ENCODE measurements at places on chromosomes 1 and 21. TPM values are rescaled to one million over a fixed set of nuclear protein-coding genes. Genes with fewer than 3 reads are reported as not detected.

CFAP74 gene
- not detected for total RNA-seq

TRIM63 gene
- total RNA-seq = not detected

LMNA gene
- total RNA-seq = 995 TPM

ANKRD13C gene
- 10.7 TPM for total RNA-seq

TFF2 gene
- total RNA-seq = not detected

NBPF26 gene
- total RNA-seq = 9.2 TPM

SELENOF gene
- 105 TPM for total RNA-seq

SLC16A4 gene
- 2.8 TPM for total RNA-seq

TRIM45 gene
- total RNA-seq = 1.7 TPM

MAGOH gene
- total RNA-seq = 39.3 TPM

All from airway epithelial cell (primary cell).